RPMI7951 (cell line): ENCODE measurements at places on chromosomes 1 and 21. TPM values are rescaled to one million over a fixed set of nuclear protein-coding genes. Genes with fewer than 3 reads are reported as not detected.
A peak's percentile ranks its signal among the peaks of the same experiment; 100 is the strongest.

GRCh38 chr1:241308471-241308870 lies 48.5 kb downstream of the RGS7 start:
- no peak for DNase-seq

DNA sequence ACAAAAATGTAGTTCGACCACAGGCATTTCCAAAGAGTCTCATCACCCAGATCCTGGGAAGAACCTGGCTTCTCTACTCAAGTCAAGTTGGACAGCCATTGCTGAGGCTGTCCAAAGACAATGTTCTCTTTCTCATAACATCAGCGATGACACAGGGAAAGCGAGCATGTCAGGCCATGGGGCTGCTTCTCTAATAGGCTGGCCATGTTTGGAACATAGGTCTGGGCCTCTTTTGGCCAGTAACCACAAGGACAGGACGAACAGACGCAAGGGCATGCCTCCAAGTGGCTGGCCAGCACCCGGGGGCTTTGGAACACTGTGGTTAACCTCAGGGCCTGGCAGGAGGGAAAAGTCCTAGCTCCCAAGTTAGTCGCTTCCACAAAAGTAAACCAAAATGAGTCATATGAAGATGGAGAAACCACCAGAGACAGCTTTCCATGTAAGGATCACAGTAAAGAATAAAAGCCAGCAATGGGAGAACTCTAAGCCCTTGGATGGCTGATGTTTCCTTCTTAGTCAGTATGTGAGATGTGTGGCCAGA lies 80.6 kb upstream of the SLC44A3 start:
- peak; percentile 100 for DNase-seq

GRCh38 chr1:183467687-183468086 lies 4.6 kb upstream of the SMG7 start:
- DNase-seq = no peak

DNA sequence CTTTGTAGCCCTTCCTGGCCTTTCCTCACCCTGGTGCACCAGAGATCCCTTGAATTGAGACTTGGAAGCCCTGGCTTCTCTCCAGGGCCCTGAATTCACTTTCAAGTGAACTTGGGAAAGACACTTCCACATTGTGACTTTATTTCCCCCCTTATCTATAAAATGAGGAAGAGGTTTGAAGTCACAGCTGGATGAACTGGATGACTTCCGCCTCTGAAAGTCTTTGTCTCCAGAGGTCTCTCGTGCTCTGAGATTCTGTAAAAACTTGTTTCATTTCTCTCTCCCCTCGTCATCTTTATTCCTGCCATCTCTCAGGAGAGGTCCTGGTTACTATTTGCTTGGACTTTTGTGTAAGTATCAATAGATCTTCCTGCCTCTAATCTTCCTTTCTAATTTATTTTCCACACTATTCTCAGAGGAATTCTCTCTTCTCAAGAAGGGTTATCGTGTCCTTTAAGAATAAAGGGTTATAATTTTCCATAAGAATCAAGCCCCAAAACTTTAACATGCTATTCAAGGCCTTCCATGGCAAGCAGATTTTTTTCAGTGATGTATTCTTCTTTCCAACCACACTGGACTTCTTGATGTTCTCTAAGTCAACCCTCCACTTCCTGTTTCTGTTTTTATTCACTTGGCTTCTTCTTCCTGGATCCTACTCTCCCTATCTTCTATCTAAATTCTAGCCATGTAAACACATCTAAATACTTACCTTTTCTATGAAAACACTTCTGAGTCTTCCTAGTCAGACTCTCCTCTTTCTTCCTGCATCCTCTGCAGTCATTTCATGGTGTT lies 6.5 kb upstream of the RPTN start:
- DNase-seq = no peak

DNA sequence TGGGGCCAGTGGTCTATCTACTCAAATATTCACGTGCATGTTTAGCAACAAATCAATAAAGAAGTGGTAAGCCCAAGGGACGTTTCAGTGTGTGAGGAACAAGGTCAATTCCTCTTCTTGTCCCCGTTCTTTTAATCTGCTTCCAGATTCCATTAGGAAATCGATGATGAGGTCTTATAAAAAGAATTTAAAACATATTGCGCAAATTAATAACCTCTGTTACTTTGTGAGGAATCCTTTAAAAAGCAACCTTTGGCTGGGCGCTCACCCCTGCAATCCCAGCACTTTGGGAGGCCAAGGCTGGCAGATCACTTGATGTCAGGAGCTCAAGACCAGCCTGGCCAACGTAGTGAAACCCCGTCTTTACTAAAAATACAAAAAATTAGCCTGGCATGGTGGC lies 113.0 kb upstream of the TMPRSS2 start:
- no peak for DNase-seq

GRCh38 chr1:204093421-204093717 lies 20.5 kb downstream of the SOX13 start:
- no peak for DNase-seq

DNA sequence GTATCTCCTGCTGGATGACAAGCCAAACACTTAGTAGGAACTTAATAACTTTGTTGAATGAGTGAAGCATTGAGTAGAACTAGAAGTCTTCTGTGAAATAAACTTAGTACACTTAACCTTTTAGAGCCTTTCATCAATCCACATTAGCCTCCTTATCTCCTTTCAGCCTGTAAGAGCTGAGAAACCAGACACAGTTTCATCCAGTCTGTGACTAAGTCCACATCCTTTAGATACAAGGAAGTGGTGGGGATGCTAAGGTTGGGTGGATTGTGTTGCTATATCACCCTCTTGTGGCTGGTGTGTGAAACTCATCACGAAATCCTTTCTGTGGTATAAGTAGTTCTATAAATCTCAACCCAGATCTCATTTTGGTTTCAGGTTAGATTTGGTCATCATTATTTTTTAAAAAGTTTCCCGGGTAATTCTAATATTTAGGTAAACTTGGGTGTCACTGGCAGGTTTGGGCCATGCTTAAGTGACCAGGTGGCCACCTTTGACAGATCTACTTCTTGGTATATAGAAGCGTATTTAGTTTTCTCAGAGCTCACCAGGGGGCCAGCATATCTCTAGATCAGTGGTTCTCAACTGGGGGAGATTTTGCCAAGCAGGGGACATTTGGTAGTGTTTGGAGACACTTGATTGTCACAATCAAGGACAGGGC lies 27.8 kb upstream of the CD84 start:
- DNase-seq = peak; percentile 55

The PLD5 gene
- not detected in 2 replicates for total RNA-seq

The DNALI1 gene
- total RNA-seq = 5.7 and 5.9 TPM in 2 replicates

The TMOD4 gene
- total RNA-seq = 0.36 TPM in 1 of 2 replicates, not detected in the other

The FAM167B gene
- total RNA-seq = 0.49 TPM in 1 of 2 replicates, not detected in the other

The SLC5A3 gene
- total RNA-seq = 7.5 and 8.4 TPM in 2 replicates

The NBPF10 gene
- 0.49 and 0.84 TPM in 2 replicates for total RNA-seq

The HES5 gene
- total RNA-seq = not detected in 2 replicates
